ENCODE measurements at places on chromosomes 16 and 17. TPM values are rescaled to one million over a fixed set of nuclear protein-coding genes. Genes with fewer than 3 reads are reported as not detected.

SCRN2 gene
- total RNA-seq = 21.8 TPM

DHX58 gene
- 2.4 TPM for total RNA-seq

DNAI2 gene
- 0.45 TPM for total RNA-seq

CPNE7 gene
- total RNA-seq = 8.8 TPM
